ENCODE measurements at places on chromosomes 7 and 10.

DNA sequence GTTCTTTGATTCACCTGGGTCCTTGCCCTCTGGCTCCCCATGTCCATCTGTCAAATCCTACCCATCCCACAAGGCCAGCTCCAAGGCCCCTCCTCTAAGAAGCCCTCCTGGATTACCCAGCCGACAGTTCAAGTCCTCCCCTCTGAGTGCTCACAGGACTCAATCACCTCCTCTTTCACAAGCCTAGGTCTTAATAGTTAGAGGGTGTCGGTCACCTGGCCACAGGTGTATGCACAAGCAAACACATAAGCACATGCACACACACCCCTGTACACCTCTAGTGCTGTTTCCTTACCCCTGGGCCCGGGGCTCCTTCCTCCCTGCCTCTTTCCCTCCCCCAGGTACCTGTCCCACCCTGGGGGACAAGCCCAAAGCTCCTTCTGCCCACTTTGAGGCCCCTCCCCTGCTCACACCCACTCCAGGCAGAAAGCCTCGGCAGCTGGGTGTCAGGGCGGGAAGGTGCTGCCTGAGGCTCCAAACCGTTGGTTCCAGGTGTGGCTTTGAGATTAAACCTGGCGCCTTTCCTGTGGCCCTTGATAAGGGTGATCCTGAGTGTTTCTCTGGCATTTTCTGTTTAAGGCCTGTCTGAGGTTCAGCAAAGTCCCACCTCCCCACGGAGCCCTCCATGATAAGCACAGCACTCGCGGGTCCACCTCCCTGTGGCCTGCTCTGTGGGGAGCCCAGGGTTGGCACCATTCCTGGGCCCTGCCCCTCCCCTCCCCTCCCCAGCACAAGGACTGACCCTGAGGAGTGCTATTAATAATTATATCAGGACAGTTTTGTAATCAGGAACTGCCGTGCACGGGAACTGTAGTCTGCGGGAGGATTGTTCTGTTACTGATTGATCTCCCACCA lies 14.6 kb upstream of the AQP1 start:
- DNase-seq, result no peak

- no peak for DNase-seq
These were observed 50.0 kb upstream of the GATA3 start for GRCh38 chr10:8004469-8005000.

DNA sequence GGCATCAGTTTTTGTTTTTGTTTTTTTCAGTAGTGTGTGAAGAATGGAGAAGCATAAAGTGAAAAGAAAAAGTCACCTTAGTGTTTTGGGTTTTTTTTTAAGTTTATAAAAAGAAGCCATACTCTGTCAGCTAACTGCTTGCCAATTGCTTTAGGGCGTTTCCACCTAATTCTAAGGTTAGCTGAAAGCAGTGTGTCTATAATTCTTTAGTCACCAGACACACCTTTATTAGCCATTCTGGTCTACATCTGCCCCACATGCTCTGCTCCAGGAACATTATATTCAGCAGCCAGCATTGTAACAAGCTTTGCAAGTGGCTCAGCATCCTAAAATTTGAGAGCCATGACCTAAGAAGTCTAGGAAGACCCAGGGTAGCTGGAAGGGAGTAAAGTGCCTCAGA lies 14.1 kb upstream of the SLC16A12 start:
- DNase-seq, result no peak

DNA sequence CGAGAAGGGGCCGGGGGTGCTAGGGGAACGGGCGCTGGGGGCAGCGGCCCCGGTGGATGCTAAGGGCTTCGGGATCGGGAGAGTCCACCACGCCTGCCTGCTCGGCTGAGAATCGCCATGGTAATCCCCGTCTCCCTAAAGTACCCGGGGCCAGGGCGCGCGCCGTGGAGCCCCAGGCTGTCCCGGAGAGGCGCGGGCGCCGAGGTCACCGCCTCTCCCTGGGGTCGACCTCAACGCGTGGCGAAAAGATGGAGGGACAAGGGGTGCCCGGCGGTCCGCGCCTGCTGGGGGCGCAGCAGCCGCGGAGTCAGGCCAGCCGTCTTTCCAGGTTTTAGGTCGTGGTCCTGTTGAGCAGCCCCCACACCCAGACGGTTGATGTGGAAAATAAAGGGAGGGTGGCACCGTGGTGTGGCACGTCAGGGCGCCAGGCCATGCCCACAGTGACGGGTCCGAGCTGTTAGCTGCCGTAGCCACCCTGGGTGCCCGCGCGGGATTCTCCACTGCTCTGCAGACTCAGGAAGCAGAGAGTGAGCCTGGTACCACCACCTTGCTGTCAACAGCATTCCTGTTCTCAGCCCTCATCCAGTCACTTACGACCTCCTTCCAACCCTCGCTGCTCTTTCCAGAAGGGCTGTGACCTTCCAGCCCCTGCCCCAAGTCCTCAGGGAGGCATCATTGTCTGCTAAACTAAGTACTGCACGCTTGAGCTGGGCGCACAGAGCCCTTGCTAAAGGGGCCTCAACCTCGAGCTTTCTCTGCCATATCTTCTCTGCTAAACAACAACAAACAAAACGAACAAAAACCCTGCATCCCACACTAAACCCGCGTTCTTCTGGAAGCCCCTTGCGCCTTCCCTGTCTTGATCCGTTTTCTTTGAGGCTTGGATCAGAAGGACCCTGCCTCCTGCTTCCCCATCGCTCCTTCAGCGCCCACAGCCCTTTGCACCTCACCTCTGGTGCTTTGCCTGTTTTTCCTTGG lies 666 bp downstream of the SMKR1 start:
- peak; percentile 52 for DNase-seq

- no peak for DNase-seq
These were observed 130.4 kb upstream of the GHITM start for GRCh38 chr10:84008878-84009277.

GRCh38 chr10:75094465-75094864 lies 17.0 kb upstream of the SAMD8 start:
- DNase-seq, result no peak

DNA sequence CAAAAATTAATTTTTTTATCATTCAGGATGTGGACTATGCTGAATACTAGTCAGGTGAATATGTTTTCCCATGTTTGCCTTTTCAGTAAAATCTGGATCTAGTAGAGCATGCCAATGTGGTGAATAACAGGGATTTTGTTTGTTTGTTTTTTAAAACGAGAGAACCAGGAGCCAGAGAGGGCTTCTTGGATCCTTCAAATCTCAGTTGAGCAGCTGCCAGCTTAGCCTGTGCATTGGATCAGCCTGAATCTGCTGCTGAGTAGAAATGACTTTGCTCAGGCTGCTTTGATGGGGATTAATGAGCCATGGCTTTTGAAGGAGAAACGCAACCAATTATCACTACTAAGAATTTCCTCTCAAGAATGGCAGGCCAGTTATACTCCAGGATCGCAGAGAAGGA lies 493.8 kb downstream of the ARL4A start:
- DNase-seq, result no peak

- no peak for DNase-seq
These were observed 190.9 kb downstream of the PAXIP1 start for GRCh38 chr7:154812027-154812426.

DNA sequence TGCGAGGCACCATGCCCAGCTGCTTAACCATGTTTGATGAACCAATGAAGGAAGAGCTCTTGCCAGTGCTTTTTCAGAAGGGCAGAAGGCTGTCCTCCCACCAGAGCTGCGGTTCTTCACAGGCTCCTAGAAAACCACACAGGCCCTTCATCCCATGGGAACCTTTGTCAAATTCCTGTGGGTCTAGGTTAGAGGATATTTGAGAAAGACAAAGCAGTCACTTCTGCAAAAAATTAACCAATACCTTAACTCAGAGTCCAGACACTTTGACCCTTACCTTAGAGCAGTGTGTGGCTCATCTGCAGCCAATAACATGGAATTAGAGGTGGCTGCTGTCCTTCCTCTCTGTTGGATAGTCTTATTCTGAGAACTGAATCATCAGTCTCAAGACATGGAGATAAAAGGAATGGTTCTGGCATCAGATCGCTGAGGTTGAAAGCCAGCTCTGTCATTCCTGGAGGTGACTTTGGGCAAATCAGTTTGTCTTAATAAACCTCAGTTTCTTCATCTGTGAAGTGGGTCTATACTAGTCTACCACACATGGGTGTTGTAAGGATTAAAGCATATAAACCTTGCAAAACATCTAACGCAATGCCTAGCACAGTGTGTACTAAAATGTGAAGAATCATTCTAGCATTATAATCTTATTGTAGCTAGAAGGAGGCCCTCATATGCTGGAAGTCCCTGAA lies 65.1 kb upstream of the PIP4K2A start:
- no peak for DNase-seq

DNA sequence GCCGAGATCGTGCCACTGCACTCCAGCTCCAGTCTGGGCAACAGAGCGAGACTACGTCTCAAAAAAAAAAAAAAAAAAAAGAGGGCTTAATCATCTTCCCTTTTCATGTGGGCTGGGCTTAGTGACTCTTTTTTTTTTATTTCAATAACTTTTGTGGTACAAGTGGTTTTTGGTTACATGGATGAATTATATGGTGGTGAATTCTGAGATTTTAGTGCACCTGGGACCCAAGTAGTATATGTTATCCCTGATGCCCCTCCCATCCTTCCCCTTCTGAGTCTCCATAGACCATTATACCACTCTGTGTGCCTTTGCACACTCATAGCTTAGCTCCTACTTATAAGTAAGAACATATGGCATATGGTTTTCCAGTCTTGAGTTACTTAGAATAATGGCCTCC lies 4.8 kb upstream of the ADAM12 start:
- DNase-seq, result no peak

DNA sequence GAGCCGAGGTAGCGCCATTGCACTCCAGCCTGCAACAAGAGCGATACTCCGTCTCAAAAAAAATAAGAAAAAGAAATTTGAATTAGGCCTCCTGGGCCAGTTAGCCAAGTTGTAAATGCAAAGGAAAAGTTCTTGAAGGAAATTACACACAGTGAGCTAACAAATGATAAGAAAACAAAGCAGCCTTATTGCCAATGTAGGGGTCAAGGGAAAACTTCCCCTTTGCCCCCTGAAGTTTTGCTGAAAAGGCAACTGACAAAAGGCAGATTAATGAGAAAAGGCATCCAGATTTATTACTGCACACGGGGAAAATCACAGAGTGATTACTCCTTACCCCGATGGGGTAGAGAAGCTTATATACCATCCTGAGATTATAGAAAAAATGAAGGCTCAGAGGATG lies 70.3 kb downstream of the PAPSS2 start:
- DNase-seq, result no peak

- DNase-seq, result no peak
These were observed 32.2 kb downstream of the VWA2 start for GRCh38 chr10:114271075-114271778.

DNA sequence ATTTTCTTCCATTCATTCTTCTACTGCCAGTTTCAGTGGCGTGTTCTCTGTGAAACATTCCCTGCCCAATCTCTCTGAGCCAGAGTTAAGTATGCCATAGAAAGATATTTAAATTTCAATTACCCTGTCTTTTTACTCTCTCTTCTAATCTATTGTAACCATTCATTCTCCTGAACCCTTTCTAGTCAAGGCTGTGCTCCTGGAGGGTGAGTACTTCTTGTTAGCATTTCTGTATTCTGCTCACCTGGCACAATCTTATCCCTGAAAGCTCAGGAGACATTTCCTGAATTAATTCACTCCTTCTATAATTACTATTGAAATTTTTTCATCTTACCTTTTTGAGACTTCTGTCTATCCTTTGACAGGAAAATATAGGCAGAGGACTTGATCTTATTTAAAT lies 271.7 kb downstream of the HGF start:
- DNase-seq, result no peak

GRCh38 chr10:101611096-101611905 lies 23.2 kb downstream of the DPCD start:
- no peak for DNase-seq

DNA sequence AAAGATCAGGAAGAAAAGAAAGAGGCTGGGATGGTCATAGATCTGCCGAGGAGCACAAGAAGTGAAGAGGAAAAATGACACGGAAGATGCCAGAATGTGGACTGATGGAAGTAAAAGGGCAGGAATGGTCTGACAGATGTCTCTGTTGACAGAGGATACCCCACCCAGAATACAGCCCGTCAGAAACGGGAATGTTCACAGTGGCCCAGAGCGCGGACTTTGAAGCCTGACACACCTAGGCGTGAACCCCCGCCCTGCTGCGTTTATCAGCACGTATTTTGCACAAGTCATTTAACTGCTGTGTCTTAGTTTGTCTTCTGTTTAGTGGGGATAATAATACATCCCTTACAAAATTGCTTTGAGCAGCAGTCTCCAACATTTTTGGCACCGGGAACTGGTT lies 27.1 kb downstream of the AKR1B1 start:
- no peak for DNase-seq

- DNase-seq, result no peak
These were observed 34.9 kb upstream of the STEAP1 start for GRCh38 chr7:90119178-90119971.

DNA sequence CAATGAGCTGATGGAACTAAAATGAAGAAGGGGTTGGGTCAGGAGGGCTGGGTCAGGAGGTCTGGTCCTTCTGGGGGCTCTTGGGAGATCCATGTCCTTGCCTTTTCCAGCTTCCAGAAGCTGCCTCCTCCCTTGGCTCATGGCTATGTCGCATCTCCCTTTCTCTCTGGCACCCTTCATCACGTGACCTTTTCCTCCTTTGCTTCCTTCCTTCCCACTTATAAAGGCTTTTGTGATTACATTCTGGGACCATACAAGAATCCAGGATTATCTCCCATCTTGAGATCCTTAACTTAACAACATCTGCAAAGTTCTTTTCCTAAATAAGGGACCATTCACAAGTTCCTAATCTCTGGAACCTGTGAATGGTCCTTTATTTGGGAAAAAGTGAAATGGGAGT lies 290.2 kb downstream of the GALNT17 start:
- DNase-seq, result no peak

GRCh38 chr7:95041031-95041430 lies 133.6 kb downstream of the PPP1R9A start:
- no peak for DNase-seq

DNA sequence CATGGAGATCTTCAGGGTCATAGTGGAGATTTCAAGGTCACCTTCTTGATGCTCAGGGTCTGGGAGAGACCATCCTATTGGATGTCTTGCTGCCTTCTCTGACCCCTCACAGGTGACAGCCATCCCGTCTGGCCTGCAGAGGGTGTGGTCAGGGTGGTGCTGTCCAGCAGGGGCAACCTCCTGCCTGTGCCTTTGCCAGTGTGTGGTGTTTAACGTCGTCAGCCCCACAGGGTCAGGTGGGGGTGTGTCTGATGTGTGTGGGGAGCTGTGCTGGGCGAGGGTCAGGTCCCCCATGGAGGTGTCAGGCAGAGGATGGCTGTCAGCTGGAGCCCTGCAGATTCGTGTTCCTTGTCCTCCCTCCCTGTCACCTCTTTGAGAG lies 16.5 kb downstream of the ADCY1 start:
- peak; percentile 40 for DNase-seq

Data from right atrium auricular region (tissue), 2 donors.